ENCODE measurements at places on chromosomes 3 and 15.

DNA sequence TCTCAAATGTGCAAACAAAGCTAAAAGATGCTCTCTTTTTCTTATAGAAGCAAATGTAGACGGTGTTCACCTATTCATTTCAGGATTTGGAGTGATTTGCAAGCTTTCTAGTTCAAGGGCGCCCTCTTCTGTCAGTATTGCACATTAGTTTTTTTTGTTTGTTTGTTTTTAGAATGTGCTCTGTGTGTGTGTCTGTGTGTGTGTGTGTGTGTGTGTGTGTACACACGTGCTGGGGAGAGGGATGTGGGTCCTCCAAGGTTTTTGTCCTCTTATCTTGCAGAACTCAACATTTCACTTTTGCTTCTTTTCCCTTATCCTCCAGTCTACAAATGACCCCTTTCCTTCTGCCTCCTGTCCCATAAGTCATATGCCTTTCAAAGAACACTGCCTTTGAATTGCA is 23.5 kb downstream of the DNAH1 start:
- DNase-seq = no peak

GRCh38 chr15:98778263-98778959 is 130.1 kb downstream of the IGF1R start:
- no peak for DNase-seq

- no peak for DNase-seq
Observed at GRCh38 chr3:142021127-142021526, 128.2 kb downstream of the TFDP2 start.

DNA sequence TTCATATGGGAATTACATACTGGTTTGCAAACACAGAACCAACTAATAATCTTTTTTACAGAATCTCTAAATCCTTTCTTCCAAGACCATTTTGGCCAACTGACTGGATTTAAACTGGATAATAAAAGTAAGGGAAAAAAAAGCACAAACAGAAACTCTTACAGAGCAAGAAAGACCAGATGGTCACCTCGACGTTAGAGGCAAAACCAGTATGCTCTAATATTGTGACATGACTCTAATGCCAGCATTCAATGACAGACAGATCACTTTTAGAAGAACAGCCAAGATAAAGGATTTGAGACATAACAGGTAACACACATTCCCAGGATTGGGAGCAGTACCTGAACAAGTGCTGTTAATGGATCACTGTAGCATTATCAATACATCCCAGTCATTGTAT is 50.9 kb downstream of the DHX36 start:
- DNase-seq = no peak

DNA sequence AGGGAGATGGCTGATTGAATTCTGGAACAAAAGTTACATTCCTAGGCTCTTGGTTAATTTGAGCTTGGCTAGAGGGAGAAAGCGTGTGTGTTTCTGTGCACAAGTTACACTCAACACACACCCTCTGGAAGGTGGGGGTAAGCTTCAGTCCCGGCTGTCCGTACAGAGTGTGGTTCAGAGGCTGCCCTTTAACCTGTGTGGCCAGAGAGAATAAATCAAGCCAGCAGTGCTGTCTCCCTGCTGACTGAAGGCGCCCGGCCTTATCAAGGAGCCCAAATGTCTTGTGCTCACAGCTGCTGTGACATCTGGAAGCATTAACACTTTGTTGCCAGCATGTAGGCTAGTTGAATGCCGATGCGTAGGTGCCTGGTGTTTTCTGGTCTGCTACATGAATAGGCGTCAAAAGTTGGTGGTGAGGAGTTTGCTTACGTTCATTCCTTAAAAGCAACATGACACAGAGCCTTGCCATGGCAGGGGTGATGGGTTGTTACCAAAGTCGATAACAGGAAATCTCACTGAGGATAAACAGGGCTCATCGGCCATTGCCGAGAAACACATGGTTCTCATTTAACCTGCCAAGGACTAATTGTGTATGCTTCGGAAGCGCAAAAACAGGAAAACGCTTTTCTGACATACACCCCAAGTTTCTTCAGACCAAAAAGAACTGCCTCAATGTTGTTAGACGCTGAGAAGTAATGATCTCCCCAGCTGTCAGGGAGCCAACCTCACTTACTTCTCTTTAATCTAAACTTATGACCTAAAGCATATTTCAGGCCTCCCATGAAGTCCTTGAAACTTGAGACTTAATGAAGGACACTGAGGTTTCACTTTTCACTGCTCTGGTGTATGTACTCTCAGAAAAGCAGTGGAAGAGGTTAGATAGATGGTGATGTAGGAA is 95.8 kb upstream of the CTDSPL start:
- no peak for DNase-seq

DNA sequence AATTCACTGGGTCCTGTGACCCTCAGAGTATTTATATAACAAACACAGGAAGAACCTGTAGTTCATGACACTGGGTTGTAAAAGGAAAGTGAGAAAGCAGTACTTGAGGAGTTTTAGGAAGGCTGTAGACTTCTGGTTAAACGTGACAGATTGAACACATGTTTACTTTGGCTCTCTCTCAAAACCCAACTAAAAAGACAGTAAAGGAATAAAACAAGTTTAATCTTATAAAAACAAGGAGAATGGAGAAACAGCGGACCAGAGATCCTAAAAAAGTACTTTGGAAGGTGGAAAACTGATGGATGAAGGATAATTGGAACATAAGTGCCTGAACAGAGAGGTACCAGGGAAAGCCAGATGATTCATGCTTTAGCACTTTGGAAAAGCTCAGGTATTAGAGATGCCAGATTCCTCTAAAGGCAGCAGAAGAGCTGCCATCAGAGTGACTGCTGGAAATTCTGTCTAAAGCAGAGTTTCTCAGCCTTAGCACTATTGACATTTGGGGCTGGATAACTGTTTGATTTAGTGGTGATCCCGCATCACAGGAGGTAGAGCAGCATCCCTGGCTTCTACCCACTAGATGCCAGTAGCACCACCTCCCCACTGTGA is 182.9 kb upstream of the RORA start:
- DNase-seq = no peak

DNA sequence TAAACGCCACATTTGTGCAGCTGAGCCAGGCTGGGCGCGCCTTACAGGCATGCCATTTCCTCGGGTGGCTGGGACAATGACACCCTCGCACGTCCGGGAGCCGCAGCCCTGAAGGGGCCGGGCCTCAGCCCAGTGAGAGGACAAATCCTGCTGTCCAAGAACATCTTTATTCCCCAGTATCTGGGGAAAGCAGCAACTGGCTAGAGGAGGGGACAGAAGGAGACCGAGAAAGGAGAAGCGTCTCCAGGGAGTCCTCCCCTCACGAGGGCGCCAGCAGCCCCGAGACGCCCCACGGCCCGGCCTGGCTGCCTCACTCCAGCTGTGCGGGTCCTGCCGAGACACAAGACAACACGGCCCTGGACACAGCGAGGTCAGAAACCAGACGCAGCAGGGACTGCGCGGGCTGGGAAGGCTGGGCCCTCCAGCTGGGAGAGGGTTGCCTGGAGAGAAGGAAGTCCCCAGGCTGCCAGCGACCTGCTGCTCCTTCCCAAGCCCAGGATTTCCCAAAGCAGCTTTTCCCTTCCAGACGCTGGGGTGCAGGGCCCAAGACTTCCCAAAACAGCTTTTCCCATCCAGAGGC is 130.2 kb downstream of the CHSY1 start:
- no peak for DNase-seq

DNA sequence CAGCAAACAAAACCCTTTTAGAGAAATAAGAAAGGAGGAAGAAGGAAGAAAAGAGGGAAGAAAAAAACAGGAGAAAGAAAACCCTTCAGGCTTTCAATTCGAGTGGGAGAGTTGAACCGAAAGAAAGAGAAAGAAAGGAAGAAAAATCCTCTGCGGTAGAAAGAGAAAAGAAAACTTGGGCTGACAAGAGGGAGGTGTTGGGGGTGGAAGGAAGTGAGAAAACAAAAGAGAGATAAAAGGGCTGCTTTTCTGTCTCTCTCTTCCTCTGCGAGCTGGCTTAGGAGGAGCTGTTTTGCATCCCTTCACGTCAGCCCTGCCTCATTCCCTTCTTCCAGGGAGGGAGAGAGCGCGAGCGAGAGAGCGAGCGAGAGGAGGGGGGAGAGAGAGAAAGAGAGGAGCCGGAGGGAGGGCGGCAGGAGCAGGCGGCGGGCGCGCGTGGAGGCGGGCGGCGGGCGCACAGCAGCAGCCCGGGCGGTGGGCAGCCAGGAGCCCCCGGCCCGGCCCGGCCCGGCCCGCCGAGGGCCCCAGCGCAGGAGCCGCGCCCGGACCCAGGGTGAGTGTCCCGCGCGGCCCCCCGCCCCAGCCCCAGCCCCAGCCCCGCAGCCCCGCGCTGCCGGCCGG is at the start of gene ZNF710:
TSS of gene ZNF710 (plus strand) at position 263 of the 621 bp plus-strand sequence. CDS start 65,814 bp downstream, outside the sequence.
- no peak for DNase-seq
